ENCODE measurements at places on chromosomes 3 and 15.
A peak's percentile ranks its signal among the peaks of the same experiment; 100 is the strongest.

DNA sequence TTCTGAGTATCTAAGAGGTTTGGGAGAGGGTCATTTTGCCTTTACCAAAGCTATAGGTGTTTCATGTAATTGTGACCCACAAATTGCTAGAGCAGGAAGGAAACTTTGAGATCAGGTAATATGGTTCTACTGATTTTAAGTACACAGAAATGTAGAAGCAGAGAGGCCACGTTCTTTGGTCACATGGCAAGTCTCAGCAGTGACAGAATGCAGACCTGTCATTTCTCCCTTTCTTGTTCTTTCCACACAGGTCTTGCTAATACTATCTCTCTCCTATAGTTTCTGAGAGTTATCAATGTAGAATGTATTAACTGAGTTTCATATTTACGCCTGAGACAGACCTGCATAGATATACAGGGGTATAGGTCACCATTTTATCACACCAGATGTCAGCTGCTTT is 10.9 kb upstream of the RTP1 start:
- DNase-seq = no peak

DNA sequence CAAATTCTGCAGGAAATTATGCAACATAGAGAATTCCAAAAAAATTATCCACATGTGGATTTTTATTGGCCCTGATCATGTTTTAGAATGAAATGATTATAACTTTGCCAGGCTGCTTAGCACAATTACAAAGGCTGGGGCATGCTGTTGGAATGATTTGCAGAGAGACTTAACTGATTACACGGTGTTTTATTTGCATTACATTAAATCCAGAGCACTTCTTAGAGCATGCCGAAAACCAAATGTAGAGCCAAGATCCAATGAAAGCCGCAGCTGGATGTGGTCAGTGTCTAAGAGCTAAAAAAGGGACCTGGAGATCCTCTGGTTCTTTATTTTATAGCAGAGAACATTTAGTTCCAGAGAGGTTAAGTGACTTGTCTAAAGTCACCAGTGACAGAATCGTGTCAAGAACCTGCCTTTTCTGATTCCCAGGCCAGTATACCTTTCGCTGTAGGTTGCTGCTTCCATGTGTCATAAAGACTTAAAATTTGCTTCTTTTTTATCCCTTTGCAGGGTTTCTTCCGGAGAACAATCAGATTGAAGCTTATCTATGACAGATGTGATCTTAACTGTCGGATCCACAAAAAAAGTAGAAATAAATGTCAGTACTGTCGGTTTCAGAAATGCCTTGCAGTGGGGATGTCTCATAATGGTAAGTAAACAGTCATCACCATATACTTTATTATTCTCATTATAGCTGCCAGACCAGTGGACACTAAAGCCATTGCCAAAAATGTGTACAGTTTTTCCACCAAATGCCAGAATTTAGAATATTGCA is 92.0 kb upstream of the TSEN2 start:
- no peak for DNase-seq

GRCh38 chr3:123590685-123591450 is 6.0 kb upstream of the HACD2 start:
- no peak for DNase-seq

DNA sequence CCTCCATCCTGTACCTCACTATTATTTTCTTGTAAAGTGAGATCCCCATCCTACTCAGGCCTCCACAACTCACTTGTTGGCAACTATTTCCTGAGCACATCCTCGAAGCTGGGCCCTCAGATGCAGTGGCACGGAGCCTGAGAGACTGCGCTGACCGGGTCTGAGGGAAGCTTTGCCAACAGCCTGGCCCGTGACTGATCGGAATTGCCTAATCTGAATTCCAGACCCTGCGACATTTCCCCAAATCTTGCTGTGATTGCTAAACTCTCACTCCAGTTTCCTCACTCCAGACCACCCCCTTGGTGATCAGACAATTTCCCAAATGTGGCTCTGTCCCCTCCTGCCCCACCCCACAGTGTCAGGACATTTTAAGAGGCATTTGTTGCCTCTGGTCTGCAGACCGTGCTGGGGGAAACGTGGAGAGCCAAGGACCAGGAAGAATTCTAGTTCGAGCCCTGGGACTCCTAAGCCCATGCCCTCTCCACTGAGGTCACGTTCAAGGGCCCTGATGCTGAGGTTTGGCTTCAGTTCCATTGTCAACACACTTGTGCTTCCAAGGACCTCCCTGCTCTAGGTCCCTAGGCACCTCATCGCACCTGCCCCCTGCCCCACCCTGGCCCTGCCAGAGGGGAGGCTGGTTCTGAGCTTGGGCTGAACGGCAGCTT is 22.8 kb downstream of the KLHL25 start:
- no peak for DNase-seq

DNA sequence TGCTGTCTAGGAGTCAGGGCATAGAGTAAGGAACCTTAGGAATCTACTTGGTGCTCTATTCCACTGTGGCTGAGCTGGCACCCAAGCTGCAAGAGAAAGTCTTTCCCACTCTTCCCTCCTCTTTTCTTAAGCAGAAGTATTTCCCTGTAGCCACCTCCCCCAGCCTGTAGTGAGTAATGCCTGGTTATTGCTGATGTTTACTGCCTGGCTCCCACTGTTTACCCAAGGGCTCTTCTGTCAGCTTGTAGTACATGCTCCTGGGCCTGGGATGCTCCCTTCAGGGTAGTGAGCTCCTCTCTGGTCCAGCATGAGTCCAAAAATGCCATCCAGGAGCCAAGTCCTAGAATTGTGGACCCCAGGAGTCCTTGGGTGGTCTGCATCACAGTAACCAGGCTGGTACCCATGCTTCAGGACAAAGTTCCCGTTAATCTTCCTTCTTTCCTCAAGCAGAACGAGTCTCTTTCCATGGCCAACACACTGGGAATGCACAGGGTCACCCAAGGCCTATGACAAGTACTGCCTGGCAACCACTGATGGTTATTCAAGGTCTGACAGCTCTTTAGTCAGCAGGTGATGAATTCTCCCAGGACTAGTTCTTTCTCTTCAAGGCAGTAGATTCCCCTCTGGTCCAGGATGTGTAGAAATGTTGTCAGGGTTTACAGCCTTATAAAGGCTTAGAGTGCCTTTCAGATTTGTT is 17.6 kb downstream of the GALK2 start:
- no peak for DNase-seq

DNA sequence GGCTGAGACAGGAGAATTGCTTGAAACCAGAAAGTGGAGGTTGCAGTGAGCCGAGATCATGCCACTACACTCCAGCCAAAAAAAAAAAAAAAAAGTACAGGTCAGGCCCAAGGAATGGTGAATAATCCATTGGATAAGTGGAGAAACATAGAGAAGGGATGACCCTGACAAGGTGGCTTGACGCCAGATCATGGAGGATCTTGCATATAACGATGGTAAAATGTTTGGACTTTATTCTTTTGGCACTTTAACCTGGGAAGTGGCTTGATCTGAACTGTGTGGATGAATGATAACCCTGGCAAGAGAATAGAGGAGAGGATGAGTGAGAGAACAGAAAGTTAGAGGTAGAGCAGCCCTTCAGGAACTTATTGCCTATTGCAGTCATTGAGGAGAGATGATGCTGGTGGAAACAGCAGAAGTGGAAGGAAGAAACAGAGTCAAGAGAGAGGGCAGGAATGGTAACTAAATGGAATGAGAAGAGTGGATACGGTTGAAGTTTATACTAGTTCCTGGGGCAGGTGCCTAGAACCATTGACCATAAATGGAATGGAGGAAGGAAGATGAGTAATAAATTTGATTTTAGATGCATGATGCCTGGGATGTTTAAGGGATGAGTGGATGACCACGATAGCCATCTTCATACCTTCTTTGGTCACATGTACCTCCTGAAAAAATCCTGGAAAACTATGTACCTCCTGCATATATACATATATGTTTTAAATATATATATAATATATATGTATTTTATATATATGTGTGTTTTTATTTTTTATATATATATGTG is 57.8 kb downstream of the BLM start:
- no peak for DNase-seq

DNA sequence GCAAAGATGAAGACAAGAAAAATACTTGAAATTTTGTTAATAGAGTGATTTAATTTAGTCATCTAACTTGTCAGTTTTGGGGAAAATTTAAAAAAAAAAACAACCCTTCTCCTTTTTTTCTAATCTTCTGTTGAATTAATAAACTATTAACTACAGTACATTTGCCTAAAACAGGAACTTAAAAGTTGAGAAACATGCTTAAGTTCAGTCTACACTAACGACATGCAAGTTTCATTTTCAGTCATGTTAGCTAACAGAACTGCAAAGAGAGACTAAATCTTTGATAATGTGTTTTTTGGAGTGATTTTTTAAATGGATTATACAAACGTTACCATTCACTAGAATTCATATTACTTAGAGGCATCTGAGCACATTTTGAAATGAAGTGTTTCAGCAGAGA is 71.9 kb upstream of the MBNL1 start:
- DNase-seq = no peak

DNA sequence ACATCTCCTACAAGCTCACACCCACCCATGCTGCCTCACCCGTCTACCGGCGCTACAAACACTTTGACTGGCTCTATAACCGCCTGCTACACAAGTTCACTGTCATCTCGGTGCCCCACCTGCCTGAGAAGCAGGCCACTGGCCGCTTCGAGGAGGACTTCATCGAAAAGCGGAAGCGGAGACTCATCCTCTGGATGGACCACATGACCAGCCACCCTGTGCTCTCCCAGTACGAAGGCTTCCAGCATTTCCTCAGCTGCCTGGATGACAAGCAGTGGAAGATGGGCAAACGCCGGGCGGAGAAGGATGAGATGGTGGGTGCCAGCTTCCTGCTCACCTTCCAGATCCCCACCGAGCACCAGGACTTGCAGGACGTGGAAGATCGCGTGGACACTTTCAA is 2.1 kb downstream of the SNX33 start:
- no peak for DNase-seq

GRCh38 chr3:73626106-73626505 is 1.4 kb upstream of the PDZRN3 start:
- no peak for DNase-seq

- DNase-seq = no peak
These were observed 23.1 kb downstream of the CCDC12 start for GRCh38 chr3:46953234-46954010.

GRCh38 chr15:85570336-85570735 is 189.9 kb downstream of the AKAP13 start:
- no peak for DNase-seq

- DNase-seq = no peak
These were observed at the start of gene TRANK1 for GRCh38 chr3:36944641-36945270. Gene TRANK1 (minus strand): TSS chr3:36945054. CDS start chr3:36944809, 245 bp downstream.

GRCh38 chr3:10534066-10534465 is 28.7 kb upstream of the ATP2B2 start:
- DNase-seq = no peak

DNA sequence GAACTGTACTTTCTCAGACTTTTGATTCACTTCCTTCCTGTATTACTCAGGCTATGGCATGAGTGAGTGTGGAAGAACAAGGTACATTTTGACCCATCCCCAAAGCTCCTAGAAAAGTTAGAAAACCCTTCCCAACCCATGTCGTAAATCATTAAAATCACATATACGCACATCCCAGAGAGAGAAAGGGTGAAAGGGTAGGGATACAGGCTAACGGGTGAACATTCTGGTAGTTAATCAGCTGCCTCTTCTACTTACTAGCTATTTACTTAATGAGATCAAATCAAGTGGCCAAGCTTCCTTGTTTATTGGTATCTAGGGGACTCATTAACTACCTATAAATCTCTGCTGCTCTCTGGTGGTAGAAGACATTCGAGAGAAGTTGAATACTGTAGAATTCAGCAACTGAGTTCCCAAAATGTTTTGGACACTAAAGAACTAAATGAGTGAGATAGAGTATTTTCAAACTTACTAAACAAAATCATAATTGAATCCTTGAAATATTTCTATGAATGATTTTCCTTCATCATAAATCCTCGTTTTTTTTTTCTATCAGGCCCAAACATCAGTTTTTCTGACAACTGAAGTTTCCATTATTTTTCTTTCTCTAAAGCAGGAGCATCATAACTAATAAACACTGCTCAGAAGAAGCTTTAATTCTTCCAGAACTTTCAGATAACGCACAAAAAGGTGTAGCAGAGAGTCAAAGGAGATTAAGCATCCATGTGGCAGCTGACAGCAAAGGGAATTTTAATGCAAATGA is 124.2 kb downstream of the IMPG2 start:
- peak; percentile 32 for DNase-seq

GRCh38 chr3:12479919-12480427 is 4.3 kb upstream of the TSEN2 start:
- DNase-seq = peak; percentile 9

- no peak for DNase-seq
These were observed 20.1 kb downstream of the ALS2CL start for GRCh38 chr3:46673151-46674030.

DNA sequence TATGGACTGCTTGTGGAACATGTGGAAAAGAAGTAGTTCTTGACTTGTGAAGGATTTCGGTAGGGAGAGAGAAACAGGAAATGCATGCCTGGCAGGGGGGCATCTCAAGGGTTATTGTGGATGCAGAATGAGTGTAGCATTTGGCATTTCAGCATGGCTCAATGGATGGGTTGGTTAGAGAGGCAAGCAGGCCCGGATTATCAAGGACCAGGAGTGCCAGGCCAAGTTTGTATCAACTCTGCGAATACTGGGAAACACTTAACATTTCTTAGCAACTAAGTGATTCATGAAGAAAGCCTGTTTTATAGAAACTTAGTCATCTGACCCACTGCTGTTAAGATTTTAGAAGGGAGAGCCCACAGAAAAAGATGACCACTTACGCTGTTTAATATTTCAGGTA is 33.6 kb downstream of the KIF15 start:
- no peak for DNase-seq

DNA sequence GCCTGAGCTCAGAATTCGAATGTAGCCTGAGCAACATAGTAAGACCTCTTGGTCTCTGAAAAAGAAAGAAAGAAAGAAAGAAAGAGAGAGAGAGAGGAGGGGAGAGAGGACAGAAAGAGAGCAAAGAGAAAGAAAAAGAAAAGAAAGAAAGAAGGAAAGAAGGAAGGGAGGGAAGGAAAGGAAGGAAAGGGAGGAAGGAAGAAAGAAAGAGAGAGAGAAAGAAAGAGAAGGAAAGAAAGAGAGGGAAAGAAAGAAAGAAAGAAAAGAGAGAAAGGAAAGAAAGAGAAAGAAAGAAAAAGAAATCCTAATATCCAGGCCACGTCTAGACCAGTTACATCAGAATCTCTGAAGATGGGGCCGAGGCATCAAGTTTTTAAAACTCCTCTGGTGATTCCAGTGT is 50.7 kb downstream of the PPM1L start:
- no peak for DNase-seq

DNA sequence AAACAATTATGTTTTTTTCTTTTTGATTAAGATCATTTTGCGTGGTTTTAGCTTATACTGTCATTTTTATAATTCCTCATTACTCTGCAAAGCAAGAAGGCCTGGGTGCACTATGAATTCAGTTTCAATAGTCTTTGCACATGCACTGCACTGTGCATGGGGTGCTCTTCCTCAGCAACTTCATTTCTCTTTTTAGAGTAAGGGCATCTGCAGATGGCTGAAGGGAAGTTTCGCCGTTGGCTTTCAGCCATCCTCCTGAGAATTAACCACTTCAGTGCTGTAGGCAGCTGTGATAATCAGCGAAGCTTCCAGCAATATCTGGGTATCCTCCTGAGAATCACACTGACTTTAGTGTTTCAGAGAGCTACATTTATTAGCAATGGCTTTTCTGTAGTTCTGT is 284.8 kb downstream of the GBE1 start:
- DNase-seq = no peak
